Hematopoietic multipotent progenitor cell treated with erythropoietin and hydrocortisone succinate and interleukin-3 and kit ligand, for 4 days (in vitro differentiated cells): ENCODE measurements at places on chromosomes 7 and 10.

DNA sequence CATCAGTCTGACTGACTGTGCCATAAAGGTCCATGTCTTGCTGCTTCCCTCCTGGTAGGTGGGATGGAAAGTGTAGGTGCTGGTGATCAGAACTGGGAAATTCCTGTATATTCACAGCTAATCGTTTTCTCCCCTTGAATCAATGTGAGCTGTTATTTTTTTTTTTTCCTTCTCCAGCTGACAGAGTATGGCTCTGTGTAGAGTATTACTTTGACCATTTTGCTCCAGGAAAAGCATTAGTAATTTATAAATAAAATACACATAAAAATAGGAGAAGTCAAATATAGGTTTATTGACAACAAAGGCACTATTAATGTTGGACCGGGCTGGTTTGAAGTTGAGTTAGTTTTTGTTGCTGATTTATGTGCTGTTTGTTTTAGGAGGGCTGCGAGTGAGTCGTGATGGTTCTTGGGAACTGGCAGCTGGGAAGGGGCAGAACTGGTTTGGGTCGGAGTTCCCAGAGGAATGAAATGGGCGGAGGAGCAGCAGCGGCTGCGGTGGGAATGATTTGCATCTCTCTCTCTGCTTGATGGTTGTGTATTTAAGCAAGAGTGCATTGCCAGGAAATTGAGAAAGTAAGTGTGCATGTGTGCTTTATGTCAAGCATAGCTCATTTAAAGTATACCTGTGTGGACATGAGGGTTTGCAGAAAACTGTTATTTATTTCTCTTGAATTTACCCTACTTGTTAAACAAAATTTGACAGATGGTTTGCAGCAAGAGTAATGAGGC lies 80.9 kb downstream of the LRMDA start:
- DNase-seq = no peak

- DNase-seq = no peak
Observed at GRCh38 chr7:17934612-17935240, 5.6 kb downstream of the SNX13 start.

GRCh38 chr10:114288424-114289095 lies 49.5 kb downstream of the VWA2 start:
- no peak for DNase-seq

- no peak for DNase-seq
Observed at GRCh38 chr7:28835800-28836199, 122.3 kb downstream of the TRIL start.

DNA sequence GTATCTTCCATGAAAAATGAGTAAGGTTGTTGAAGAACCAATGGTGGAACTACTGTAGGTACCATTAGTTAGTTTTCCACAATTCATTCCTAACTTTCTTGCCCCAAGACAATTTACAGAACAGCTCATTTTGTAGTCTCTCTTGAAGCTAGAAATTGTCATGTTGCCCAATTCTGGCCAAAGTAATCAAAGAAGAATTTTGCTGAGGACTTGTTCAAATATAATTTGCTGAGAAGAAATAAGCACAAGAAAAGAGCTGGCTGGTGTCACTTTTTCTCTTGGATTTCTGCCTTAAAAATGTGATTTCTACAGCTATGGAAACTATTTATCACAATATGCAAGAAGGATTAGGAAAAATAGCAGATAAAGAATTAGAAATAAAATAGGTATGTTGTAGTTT lies 199.2 kb upstream of the SEMA3A start:
- DNase-seq = no peak

GRCh38 chr10:132691711-132692153 lies 94.2 kb downstream of the NKX6-2 start:
- DNase-seq = no peak

DNA sequence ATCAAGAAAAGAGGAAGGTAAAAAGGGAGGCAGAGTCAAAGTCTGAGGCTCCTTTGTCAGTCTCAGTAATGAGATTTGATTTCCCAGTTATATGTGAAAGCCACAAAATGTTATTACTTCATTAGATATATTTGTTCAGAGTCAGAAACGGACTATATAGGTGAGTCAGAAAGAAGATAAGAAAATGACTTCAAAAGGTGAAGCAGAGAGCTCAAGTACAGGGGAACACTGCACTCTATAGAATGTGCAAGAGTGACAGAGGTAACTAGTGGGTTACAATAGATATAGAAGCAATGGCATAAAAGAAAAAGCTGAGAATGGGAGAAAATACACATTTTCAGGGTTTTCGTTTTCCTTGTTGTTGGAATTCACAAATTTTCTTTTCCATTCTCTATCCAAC lies 43.3 kb downstream of the DGKB start:
- DNase-seq = no peak

- no peak for DNase-seq
Observed at GRCh38 chr7:52700349-52700748, 335.1 kb upstream of the POM121L12 start.

DNA sequence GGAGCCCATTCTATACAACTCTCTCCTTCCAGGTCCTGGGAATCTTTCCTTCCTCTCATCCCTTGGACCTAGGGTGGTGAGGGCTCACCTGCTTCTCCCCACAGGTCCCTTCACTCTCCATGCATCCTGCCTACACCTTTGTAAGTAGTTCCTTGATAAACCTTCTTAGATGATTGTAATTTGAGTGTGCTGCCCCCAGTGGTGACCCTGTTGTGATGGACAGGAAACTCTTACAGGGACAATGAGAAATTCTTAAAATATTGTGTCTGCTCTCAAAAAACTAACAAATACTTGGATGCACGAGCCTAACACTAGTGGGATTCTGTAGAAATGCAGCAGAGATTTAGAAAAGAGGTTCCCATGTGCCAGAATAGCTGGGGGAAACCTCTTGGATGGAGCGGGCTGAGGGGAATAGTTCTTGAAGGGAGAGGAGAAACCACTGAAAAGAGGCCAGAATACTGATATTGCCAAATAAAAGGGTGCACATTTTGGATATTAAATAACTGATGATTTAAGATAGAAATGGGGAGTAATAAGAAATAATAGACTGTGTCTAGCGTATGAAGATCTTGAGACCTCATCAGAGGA lies 6.7 kb upstream of the PAXIP1 start:
- DNase-seq = peak; percentile 65

- DNase-seq = peak; percentile 88
Observed at GRCh38 chr7:139035586-139036353, at the start of gene ZC3HAV1L. Gene ZC3HAV1L, minus strand, starts transcription at chr7:139036042. Its CDS starts 25 bp downstream, at chr7:139036017.

GRCh38 chr7:90660100-90660499 lies 64.0 kb downstream of the CDK14 start:
- DNase-seq = no peak

GRCh38 chr10:86821388-86821999 lies 65.1 kb downstream of the BMPR1A start:
- no peak for DNase-seq

DNA sequence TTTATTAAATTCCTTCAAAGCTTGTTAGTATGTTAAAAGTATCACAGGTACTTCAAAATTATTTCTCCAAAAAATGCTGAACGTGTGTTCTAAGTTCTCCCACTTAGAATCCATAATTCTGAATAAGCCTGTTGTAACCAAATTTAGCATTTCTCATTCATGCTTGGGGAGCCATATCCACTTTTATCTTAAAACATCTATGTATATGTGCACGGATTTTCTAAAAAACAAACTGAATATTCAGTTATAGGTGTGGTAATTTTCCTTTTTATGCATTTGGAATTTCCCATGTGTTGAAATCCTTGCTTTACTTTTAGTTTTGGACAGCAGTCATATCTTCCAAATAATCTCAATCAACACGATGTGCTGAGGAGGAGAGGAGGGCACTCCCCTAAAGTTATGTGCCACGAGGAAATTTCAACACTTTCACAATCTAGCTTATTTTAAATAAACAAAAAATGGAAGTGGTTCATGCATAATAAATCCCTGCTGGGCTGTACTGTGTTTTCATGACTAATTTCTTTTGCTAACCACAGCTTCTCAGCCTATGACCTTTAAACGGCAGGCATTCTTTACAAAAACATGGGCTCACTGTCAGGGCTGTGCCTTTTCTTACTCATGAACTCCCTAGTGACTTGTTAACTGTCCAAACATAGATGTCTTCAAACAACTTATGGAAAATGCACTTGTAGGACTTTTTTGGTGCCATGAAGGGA lies 380.3 kb upstream of the SEMA3C start:
- peak; percentile 22 for DNase-seq

- DNase-seq = no peak
Observed at GRCh38 chr10:80188713-80189112, 16.6 kb downstream of the ANXA11 start.

- DNase-seq = no peak
Observed at GRCh38 chr10:99869581-99870122, 87.2 kb downstream of the ABCC2 start.

- no peak for DNase-seq
Observed at GRCh38 chr10:110323503-110323902, 18.8 kb upstream of the SMNDC1 start.

DNA sequence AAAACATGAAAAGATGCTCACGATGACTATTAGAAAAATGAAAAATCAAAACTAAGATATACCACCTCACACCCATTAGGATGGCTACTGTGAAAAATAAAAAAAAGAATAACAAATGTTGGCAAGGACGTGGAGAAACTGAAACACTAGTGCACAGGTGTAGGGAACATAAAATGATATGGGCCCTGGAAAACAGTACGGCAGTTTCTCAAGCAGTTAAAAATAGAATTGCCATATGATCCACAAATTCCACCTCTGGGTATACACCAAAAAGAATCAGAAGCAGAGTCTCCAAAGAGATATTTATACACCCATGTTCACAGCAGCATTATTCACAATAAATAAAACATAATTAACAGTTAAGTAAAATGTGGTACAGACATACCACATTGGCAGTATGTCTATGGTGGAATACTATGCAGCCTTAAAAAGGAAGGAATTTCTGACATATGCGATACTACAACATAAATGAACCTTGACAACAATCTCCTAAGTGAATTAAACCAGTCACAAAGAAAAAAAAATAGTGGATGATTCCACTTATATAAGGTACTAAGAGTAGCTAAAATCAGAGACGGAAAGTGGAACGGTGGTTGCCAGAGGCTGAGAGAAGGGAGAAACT lies 69.7 kb downstream of the KMT2C start:
- DNase-seq = no peak

DNA sequence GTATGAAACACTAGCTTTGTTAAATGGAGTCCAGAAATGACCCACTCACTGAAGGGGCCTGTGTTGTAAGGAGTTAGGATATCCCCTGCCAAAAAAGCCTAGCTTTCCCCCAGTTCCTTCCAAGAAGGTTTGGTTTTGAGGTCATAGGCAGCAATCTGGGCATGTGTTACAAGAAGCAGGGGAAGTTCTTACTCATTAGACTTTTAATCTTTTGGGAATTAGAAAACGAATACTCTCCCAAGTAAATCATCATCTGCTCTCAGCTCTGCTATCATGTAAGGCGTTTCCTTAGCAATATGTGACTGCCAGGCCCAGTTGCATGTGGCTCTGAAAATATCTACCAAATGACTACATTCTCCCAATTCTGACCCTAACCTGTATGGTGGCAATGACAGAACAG lies 3.7 kb downstream of the NOD1 start:
- DNase-seq = no peak

- DNase-seq = no peak
Observed at GRCh38 chr7:44074349-44074695, 8.0 kb downstream of the POLM start.

- DNase-seq = no peak
Observed at GRCh38 chr10:132721725-132722124, 64.2 kb downstream of the NKX6-2 start.

DNA sequence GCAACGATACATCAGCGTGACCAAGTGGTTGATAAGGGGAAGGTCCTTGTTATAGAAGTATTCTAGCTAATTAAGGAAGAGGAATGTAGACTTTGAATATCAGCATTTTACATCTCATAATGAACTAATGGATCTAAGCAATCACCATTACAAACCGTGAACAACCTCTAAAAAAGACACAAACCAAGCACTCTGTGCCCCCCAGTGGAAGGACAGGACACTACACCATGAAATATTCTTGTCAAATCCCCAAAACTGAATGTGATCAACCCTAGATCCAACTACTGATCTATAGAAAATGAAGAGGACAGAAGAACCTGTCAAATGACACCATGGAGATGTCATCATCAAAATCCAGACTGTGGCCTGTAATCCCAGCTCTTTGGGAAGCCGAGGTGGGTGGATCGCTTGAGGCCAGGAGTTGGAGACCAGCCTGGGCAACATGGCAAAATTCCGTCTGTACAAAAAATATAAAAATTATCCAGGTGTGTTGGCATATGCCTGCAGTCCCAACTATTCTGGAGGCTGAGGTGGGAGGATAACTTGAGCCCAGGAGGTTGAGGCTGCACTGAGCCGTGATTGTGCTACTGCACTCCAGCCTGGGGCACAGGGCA lies 111.3 kb upstream of the CARD11 start:
- DNase-seq = peak; percentile 80

GRCh38 chr7:123624527-123625183 lies 23.0 kb downstream of the ASB15 start:
- DNase-seq = peak; percentile 67

- no peak for DNase-seq
Observed at GRCh38 chr7:11795231-11795630, 36.8 kb downstream of the THSD7A start.

DNA sequence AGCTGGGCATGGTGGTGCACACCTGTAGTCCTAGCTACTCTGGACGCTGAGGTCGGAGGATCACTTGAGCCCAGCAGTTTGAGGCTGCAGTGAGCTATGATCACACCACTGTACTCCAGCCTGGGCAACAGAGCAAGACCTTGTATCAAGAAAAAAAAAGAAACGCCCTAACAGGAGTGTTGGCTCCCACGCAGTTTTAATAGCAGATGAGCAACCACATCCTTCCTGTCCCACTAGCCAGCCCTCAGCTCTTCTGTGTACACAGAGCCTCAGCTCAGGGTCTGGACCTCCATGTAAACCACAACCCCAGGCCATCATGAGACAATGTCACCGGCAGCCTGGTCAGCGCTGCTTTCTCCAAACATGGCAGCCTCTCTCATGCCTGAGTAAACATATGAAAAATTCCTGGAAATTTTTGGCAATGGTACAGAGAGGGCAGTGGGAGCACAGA lies 108.2 kb downstream of the PIP4K2A start:
- peak; percentile 86 for DNase-seq

DNA sequence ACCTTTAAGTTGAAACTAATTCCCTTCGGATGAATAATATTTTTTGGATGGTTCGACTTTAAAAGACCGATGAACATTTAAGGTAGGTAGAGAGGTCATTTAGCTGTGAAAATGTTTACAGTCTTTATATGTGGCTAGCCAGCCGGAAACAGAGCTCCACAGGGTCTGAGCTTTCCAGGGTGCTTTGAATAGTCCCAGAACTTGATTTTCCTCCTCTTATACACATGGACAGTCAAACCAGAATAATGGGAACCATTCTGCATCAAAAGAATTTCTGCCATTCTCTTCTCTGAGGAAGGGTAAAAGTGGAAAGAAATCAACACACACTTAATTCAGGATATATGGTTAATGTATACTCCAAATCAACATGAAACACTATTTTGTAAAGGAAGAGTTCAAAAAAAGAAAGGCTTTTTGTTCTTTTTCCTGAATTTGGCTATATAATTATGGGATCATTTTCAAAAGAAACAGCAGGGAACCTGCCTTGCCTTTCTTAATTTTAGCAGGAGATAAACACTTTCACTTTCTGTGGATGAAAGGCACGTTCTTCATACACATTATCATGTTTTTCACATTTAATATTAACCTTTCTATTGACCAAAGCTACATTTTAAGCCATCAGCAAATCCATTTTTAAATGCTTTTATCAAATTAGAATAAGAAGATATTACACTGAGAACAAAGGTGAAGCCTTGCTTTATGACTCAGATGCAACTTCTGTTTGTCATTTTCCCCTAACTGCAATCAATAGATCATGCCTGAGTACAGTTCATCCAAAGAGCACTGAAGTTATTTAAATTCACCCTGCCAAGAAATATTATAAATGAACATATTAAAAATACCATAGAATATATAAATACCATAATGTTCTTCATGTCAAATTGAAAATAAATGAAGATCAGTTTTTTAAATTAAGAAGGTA lies 307.3 kb downstream of the THSD7A start:
- no peak for DNase-seq
